ENCODE measurements at places on chromosomes 3 and 15.

DNA sequence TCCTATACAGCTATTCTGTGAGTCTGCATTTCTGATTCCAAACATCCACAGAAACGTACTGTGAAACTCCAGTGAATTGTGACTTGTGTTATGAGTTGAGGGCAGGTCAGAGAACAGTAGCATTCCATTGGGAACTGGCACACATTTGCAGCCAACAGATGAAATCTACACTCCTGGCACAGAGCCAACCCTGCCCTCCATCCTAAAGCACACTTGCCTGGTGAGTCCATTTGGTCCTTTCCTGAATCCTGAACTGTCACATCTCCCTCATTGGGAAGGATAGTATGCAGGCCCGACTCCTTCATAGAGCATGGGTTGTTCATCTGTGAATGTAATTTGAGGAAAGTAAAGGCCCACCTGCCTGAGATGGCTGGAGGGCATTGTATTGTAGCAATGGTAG lies 314.3 kb upstream of the RASGRP1 start:
- no peak for DNase-seq

- DNase-seq, result no peak
Observed at GRCh38 chr3:14614862-14615261, 36.7 kb upstream of the CCDC174 start.

DNA sequence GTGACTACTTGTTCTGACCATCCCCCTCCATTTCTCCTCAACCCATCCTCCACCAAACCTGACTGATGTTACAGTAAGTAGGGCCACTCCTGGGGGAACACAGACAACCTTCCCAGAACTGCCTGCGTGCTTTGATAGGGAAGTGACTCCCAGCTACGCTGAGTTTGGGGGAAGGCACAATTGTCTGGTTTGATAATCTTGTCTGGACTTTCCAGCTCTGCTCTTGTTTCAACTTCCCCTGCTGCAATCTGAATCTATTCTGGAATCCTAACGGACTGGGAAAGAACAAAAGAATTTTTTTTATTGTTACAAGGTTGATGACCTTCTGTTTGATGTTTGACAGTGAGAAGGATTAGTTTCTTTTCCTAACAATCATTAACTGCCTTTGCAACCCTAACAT lies 895.6 kb downstream of the ROBO1 start:
- no peak for DNase-seq

GRCh38 chr3:62936626-62937254 lies 61.5 kb upstream of the CADPS start:
- DNase-seq, result no peak

- peak; percentile 10 for DNase-seq
Observed at GRCh38 chr3:47370887-47371697, 9.7 kb upstream of the PTPN23 start.

GRCh38 chr3:52277071-52277964 lies 1.1 kb downstream of the WDR82 start:
- peak; percentile 64 for DNase-seq
